Bladder microvascular endothelial cell (primary cell): ENCODE measurements at places on chromosomes 11 and 22. TPM values are rescaled to one million over a fixed set of nuclear protein-coding genes. Genes with fewer than 3 reads are reported as not detected.

The OR2AG1 gene
- total RNA-seq, result under 0.01 TPM in 1 of 2 replicates, not detected in the other

The ACCS gene
- total RNA-seq, result 5.5 and 8.3 TPM in 2 replicates

The FOLR2 gene
- not detected in 2 replicates for total RNA-seq

The PDE2A gene
- 159 and 229 TPM in 2 replicates for total RNA-seq

The KDM4E gene
- not detected in 2 replicates for total RNA-seq

The MAJIN gene
- total RNA-seq, result not detected in 2 replicates

The MS4A15 gene
- total RNA-seq, result not detected in 2 replicates

The GTSE1 gene
- 6.8 and 10.0 TPM in 2 replicates for total RNA-seq

The MPPED1 gene
- total RNA-seq, result 0.06 TPM in 1 of 2 replicates, not detected in the other

The ST14 gene
- total RNA-seq, result 0.06 TPM in 1 of 2 replicates, not detected in the other

The MS4A4A gene
- total RNA-seq, result not detected in 2 replicates

The ASRGL1 gene
- 27.6 and 33.4 TPM in 2 replicates for total RNA-seq

The ADAMTS8 gene
- total RNA-seq, result not detected in 2 replicates

The SHISAL1 gene
- total RNA-seq, result under 0.01 TPM in 2 replicates

The MFRP gene
- total RNA-seq, result under 0.01 TPM in 1 of 2 replicates, not detected in the other

The OR56A1 gene
- not detected in 2 replicates for total RNA-seq

The PRRG4 gene
- total RNA-seq, result under 0.01 and 1.2 TPM in 2 replicates

The PLA2G3 gene
- not detected in 2 replicates for total RNA-seq

The FXYD2 gene
- total RNA-seq, result 0.31 and 0.32 TPM in 2 replicates

The MMP11 gene
- total RNA-seq, result 1.9 and 8.6 TPM in 2 replicates

The DMC1 gene
- 0.69 and 1.5 TPM in 2 replicates for total RNA-seq

The HPX gene
- total RNA-seq, result 0.32 and 0.57 TPM in 2 replicates

The ZFP91 gene
- total RNA-seq, result 29.6 and 45.2 TPM in 2 replicates

The UCP3 gene
- 0.16 and 0.57 TPM in 2 replicates for total RNA-seq

The OR4D5 gene
- total RNA-seq, result not detected in 2 replicates

The PHOX2A gene
- total RNA-seq, result not detected in 2 replicates
